CD4-positive, alpha-beta T cell treated with Interleukin-4 for 1 hour (primary cell): ENCODE measurements at places on chromosomes 7 and 10.

- no peak for DNase-seq
Observed at GRCh38 chr10:44697116-44697515, 214.0 kb upstream of the TMEM72 start.

GRCh38 chr10:49398000-49398861 lies 2.3 kb upstream of the DRGX start:
- peak; percentile 40 for DNase-seq

- no peak for DNase-seq
Observed at GRCh38 chr7:114104035-114104434, 185.2 kb upstream of the PPP1R3A start.

DNA sequence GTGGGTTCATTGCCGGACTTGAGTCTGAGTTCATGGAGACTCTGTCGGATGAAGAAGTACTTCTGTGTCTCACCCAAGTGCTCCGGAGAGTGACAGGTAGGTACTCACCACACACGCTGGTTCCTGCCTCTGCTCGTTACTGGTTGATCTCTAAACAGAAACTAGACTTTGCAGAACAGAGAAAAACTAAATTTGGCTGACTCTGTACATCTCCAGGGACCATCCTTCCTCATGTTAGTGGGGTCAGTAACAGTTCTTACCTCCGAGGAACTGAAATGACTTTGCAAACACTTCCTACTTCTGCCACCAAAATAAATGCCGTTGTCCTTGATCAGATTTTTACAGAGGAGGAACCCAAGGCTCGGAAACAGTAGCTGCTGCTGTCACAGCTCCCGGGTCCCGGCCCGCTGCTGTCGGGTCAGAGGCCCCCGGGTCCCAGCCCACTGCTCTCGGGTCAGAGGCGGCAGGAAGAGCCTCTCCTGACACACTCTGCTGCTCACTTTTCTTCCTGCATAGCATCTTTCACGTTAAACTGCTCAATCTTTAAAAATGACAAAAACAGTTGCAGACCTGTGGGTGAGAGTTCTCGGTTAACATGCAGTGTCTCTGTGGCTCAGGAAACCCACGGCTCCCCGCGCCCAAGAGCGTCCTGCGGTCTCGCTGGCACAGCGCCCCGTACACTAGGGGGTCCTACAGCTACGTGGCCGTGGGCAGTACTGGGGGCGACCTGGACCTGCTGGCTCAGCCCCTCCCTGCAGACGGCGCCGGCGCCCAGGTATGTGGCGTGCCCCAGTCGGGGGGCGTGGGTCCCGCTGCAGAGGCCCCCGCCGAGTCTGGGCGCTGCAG lies 4.8 kb upstream of the MTG1 start:
- DNase-seq = peak; percentile 76

DNA sequence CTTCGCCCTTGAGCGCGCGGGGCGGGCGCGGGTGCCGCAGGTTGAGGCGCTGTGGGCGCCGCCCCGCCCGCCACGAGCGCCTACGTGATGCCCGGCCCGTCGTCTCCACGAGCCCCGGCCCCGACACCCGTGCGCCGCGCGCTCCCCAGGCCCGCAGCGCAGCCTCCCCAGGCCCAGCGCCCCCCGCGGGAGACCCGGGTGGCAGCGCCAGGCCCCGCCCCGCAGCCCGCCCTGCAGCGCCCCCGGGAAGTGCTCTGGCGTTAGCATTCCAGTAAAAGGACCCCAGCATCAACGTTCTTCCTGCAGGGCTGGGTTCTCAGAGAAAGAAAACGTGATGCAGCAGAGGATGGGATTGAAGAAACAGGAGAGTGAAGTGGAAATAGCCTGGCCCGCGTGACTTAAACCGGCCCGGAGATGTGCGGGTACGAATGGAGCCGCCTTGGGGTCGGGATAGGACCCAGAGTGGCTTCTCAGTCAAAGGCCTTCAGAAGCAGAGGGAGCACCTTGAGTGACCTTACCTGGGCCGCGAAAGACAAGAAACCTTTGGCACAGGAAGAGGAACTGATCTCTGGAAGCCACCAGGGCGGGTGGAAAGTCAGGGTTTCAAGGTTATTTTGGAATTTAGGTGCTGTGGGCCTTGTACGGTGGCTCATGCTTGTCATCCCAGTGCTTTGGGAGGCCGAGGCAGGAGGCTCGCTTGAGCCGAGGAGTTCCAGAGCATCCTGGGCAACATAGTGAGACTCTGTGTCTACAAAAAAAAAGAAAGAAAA lies 1.8 kb downstream of the PFKP start:
- DNase-seq = peak; percentile 17

DNA sequence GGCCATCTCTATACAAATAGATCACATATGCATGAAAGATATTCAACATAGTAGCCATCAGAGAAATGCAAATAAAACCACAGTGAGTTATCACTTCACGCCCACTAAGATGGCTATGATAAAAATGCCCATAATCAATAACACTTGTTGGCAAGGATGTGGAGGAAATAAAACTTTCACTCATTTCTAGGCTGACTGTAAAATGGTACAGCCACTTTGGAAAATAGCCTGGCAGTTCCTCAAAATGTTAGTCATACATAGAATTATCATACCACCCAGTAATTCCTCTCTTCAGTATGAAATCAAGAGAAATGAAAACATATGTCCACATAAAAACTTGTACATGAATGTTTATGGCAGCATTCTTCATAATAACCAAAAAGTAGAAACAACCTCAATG lies 324.9 kb downstream of the LRRTM3 start:
- DNase-seq = no peak

- no peak for DNase-seq
Observed at GRCh38 chr7:42183547-42183946, 53.5 kb downstream of the GLI3 start.

DNA sequence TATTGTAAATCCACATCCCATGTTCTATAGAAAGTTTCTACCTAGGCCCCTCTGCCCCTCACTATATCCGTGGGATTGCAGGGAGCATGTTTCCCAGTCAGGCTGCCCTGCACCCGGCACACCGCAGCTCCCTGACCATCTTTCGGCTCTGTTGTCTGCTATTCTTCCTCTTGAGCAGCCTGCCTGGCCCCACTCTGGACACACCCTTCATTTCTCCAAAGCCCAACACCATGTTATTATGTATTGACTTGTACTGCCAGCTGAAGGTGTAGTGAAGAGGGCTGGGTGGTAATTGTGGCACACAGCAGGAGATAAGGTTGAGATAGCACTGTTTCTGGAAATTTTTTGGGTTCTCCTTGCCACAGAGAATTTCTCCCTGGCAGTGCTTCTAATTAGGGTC lies 9.8 kb downstream of the LRMDA start:
- no peak for DNase-seq

- no peak for DNase-seq
Observed at GRCh38 chr7:101620991-101621390, 8.1 kb downstream of the MYL10 start.

DNA sequence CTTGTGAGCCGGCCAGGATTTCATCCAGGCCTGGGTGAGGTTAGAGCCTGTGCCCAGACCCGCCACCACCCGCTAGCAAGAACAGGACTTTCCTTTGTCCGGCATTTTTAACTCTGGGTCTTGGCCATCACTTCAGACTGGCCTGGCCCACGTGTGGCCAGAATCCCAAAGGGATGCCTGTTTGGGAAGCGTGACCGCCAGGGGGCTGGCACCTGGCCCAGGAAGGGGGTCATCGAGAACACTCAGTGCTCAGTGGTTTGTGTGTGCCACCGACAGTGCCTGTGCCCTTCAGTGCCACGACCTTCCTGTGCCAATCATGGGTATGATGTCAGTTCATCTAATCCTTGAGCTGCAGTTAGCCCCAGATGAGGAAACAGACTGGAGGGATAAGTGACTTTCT lies 85.0 kb downstream of the ZMIZ1 start:
- no peak for DNase-seq

DNA sequence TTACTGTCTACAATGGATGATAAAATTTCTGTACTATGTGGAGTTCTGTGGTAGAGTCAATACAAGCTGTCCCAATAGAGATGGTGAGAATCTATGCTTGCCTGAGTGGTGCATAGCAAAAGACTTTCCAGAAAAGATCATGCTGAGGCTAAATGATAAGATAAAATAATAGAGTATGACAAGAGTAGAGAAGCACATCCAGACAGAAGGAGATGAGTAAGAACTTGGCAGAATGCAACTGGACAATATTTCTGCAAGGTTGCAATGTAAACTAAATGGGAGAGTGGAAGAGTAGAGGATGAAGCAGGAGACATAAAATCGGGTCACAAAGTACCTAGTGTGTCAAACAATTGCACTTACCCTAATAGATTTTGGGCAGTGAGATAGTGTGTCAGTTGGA lies 347.6 kb downstream of the MDFIC start:
- DNase-seq = no peak

DNA sequence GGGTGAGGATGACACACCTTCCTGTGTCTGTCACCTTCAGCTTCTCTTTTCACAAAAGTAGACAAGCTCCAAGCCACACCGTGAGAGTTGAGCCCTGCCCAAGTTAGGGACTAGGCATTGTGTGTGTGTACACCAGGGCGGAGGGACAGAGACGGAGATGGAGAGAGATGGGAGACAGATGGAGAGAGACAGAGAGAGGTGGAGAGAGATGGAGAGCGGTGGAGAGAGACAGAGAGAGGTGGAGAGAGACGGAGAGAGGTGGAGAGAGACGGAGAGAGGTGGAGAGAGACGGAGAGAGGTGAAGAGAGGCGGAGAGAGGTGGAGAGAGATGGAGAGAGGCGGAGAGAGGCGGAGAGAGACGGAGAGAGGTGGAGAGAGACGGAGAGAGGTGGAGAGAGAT lies 207.0 kb downstream of the DNAJB6 start:
- no peak for DNase-seq

DNA sequence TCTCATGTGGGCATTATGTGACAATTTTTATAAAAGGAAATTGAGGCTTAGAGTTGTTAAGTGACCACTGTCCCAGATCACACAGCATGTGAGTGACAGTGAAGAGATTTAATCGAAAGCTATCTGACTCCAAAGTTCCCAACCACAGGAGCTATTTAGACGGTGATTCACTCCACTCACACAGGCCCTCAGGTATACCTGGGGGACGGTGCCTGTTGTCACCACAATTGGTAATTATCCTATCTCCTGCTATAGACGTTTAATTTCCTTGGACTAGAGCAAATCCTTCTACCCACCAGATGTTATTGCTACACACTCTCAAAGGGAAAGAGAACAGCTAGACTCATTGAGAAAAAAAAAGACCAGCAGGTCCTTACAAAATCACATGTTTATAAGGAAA lies 145.5 kb downstream of the KLF6 start:
- no peak for DNase-seq

- DNase-seq = peak; percentile 14
Observed at GRCh38 chr7:141915565-141915964, 634 bp upstream of the OR9A4 start.

DNA sequence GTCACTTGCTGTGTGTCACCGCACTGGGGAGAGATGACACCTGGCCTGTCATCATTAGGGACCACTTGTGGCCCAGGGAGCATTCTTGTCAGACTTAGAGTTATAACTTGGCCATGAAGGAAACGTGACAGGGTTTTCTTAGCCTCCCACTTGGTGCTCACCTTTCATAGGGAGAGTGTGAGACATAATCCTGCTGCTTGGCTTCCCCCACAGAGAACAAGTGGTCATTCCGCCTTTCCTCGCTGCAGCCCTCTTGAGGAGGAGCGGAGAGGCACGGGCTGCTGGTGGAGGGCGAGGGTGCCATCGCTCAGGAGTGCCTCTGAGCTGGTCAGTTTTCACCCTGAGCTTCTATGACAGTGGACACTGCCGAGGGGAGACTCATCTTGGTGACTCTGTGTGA lies 125.0 kb upstream of the GJD4 start:
- no peak for DNase-seq

DNA sequence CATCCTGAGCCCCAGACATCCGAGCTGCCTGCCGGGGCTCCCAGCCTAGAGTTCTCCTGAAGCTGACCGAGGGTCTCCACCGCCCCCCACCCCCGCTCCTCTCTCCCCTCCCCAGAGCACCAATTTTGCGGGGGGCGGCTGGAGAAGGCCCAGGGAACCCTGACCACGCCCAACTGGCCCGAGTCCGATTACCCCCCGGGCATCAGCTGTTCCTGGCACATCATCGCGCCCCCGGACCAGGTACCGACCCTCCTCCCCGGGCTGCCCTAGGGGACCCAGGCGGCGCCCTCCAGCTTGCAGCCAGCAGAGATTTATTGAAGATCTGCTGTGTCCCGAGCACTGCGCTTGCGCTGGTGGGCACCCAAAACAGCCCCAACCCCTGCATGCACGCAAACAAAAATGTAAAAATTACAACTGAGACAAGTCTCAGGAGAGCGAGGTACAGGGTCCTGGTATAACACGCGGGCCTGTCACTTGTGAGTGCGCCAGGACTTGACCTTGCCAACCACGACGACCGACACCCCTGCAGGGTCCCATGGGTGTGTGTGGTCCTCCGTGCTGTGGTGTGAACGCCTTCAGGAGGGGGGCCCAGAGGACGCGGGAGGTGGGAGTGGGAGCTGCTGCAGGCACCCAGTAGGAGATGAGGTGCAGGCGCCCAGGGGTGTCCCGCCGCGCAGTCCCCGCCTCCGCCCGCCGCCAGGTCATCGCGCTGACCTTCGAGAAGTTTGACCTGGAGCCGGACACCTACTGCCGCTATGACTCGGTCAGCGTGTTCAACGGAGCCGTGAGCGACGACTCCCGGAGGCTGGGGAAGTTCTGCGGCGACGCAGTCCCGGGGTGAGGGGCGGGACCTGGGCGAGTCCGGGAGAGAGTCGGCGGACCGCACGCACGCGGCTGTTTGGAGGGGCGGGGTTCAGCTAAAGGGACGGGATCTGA lies 3.1 kb downstream of the PCOLCE start:
- peak; percentile 35 for DNase-seq

GRCh38 chr7:2106924-2107323 lies 125.8 kb downstream of the MAD1L1 start:
- DNase-seq = no peak

DNA sequence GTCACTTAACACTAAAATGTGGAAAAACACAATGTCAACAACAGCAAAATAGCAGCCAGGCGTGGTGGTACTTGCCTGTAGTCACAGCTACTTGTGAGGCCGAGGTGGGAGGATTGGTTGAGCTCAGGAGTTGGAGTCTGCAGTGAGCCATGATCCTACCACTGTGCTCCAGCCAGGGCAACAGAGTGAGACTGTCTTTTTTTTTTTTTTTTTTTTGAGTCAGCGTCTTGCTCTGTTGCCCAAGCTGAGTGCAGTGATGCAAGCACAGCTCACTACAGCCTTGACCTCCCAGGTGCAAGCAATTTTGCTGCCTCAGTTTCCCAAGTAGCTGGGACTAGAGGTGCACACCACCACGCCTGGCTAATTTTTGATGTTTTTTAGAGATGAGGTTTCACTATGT lies 6.1 kb downstream of the KCTD7 start:
- no peak for DNase-seq

DNA sequence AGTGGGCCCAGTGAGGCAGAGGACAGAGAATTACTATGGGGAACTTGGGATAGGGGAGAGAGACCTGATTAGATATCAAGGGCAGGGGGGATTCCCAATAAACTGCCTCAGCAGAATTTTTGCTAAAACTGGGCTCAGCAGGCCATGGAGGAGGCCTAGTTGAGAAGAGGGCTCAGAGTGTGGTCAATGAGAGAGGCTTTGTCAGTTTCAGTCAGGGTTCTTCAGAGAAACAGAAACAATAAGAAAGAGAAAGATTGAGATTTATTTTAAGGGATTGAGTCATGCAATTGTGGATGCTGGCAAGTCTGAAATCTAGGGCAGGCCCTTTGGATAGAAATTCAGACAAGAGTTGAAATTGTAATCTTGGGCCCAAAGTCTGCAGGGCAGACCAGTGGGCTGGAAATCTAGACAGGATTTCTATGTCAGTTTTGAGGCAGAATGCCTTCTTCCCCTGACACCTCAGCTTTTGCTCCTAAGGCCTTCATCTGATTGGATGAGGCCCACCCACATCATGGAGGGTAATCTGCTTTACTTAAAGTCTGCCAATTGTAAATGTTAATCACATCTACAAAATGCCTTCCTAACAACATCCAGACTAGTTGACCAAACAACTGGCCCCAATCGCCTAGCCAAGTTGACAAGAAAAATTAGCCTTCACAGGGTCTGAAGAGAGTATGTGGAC lies 33.5 kb upstream of the CCSER2 start:
- no peak for DNase-seq
